Stimulated activated CD8-positive, alpha-beta memory T cell treated with anti-CD3 and anti-CD28 coated beads, Interleukin-2, amount 100 ng/mL, for 1 hour (primary cell): ENCODE measurements at places on chromosomes 13 and 19.
A peak's percentile ranks its signal among the peaks of the same experiment; 100 is the strongest.

- DNase-seq, result no peak
These were observed 6.3 kb downstream of the ZNF71 start for GRCh38 chr19:56601375-56601774.

- DNase-seq, result peak; percentile 97
These were observed at the start of gene LENG1 for GRCh38 chr19:54159352-54160181. Gene LENG1 (minus strand): TSS chr19:54159721. CDS start chr19:54159695, 26 bp downstream.

GRCh38 chr19:5809053-5809452 lies 4.2 kb downstream of the NRTN start:
- no peak for DNase-seq

- no peak for DNase-seq
These were observed 2009.6 kb downstream of the OLFM4 start for GRCh38 chr13:55038230-55038629.

GRCh38 chr13:22789027-22789593 lies 391.7 kb upstream of the SGCG start:
- DNase-seq, result no peak

DNA sequence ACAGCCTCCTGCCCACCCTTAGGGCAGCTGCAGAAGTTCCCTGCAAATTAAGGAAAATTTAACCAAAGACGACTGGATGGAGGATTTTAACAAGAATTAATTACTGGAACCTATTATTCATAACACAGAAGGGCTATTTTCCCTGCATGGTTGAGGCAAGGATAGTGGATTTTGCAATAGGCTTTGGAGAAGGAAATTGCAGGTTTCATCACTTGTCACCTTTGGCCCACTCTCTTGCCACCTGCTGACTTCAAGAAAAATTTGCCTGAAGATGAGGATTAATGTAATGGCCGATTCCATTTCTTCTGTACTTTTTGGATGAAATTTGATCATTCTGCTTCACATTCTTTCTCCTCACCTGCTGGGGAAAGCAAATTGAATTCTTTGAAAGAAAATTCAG lies 261.7 kb downstream of the FGF9 start:
- no peak for DNase-seq

DNA sequence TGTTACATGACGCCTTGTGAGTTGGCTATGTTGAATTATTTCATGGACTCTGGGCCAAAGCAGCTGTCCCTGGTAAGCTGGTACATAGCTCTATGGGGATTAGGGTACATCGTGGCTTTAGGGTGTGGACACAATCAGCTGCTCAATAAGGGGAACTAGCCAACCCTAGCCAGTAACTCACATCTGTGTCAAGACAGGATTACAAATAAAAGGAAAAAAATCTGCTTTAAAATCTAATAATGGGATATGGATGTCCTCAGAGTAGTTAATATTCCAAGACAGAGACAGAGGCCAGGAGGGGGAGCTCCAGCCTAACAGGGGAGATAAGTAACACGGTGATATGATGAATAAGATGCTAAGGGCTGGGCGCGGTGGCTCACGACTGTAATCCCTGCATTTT lies 21.1 kb upstream of the ZNF766 start:
- DNase-seq, result peak; percentile 48

DNA sequence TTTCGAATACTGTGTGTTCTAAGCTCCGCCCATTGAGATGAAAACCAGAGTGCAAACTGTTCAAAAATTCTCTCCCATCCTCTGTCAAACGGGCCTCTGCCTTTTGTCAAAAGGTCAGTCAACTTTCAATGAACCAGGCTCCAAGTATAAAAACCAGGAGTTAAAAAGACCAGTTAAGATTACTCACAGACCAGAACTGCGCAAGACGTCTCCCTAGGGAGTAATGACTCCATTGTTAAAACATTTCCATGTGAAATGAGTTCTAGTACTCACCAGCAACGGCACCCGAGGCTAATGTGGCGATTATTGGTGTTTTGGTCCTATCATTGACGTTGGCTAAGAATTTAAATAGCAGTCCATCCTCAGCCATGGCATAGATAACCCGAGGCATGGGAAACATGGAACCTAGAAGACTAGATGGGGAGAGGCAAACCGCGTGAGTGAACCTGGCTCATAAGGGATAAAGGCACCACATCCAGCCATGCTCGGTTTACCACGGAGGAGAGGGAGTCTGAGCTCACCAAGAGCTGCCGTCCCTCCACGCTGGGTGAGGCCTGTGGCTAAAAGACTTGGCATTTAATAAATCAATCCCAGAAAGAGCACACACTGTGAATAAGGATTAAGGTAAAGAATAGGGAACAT lies 73.3 kb downstream of the SLC7A1 start:
- no peak for DNase-seq

GRCh38 chr13:64305246-64305645 lies 2889.6 kb upstream of the PCDH20 start:
- DNase-seq, result no peak

GRCh38 chr13:53778937-53779336 lies 750.3 kb downstream of the OLFM4 start:
- DNase-seq, result no peak

GRCh38 chr13:113951246-113951999 lies 22.5 kb downstream of the C13orf46 start:
- DNase-seq, result no peak

GRCh38 chr13:102277286-102277685 lies 124.6 kb downstream of the FGF14 start:
- DNase-seq, result no peak

GRCh38 chr13:30204564-30204963 lies 102.8 kb downstream of the KATNAL1 start:
- no peak for DNase-seq

GRCh38 chr19:533364-534058 lies 2.0 kb downstream of the CDC34 start:
- DNase-seq, result no peak

- no peak for DNase-seq
These were observed 1077.7 kb upstream of the SLC10A2 start for GRCh38 chr13:104143760-104144416.

DNA sequence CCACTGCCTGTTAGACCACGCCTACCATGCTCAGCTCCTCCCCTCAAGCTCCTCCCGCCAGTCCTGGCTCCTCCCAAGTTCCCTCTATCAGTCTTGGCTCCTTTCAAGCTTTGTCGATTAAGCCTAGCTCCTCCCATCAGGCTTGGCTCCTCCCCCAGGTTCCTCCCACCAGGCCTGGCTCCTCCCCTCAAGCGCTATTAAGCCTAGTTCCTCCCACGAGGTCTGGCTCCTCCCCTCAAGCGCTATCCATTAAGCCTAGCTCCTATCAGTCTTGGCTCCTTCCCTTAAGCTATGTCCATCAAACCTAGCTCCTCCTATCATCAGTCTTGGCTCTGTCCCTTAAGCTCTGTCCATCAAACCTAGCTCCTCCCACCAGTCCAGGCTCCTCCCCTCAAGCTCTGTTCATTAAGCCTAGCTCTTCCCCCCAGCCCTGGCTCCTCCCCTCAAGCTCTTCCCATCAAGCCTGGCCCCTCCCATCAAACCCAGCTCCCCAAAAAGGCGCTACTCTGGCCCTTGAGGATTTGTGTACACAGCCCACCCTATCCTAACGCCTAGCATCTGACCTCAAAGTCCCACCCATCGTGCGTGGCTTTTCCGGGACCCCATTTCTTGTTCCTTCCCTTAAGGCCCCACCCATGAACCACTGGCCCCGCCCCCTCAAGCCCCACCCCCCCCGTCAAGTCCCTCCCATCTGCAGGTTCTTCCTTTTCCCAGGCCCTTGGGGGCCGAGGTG lies 10.0 kb downstream of the CAMSAP3 start:
- no peak for DNase-seq

GRCh38 chr19:24048261-24048660 lies 38.7 kb upstream of the ZNF254 start:
- DNase-seq, result no peak

DNA sequence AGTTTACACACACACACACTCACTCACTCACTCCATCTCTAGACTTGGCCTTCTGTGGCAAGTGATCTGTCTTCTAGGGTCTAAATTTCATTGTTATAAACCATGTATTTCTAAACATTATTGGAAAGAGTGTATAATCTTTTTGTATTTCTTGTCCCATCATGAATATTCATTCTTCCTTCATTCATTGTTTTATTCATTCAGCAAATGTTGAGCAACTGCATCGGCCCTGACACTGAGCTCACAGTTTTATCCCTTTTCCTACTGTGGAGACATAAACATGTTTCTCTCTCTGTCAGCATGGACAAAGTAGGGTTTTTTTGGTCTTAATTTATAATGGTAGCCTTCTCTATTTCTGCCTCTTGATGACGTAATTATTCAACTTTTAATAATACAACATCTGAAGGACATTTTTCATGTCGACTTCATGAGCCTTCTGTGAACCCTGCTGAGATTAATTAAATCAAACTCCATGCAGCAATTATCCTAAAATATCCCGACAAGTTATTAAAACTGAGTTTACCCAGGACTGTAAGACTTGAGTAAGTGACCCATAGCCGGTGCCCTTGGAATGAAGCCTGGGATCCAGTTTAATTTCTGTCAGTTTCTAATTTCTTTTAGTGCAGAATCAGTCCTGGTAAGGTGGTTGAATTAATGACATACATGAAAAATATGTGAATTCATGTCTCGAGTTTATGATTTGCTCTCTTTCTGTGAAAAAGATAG lies 7.3 kb downstream of the SPATA13 start:
- no peak for DNase-seq

- DNase-seq, result no peak
These were observed 1683.8 kb downstream of the UQCRFS1 start for GRCh38 chr19:27529158-27529557.

GRCh38 chr13:41383386-41383785 lies 72.3 kb downstream of the NAA16 start:
- no peak for DNase-seq

GRCh38 chr13:52712385-52712784 lies 27.2 kb downstream of the CNMD start:
- DNase-seq, result no peak

DNA sequence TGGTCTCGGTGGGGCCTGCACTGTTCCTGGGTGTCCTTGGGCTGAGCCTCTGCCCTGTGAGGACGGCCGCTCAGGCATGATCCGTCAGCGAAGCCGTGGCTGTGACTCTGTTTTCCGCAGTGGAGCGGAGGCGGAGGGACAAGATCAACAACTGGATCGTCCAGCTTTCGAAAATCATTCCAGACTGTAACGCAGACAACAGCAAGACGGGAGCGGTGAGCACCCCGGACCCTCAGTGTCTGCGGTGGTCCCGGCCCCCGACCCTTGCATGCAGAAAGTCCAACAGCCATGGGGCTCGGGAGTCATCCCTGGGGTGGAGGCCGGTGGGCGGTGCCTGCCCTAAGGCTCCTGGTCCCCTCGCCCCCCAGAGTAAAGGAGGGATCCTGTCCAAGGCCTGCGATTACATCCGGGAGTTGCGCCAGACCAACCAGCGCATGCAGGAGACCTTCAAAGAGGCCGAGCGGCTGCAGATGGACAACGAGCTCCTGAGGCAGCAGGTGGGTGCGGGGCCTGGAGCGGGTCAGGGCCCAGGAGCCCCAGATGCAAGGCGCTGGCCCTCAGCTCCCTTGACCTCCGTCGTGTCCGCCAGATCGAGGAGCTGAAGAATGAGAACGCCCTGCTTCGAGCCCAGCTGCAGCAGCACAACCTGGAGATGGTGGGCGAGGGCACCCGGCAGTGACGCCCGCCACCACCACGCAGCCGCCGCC lies 3.6 kb upstream of the HAMP start:
- DNase-seq, result no peak

- DNase-seq, result no peak
These were observed 1.9 kb downstream of the MRPS12 start for GRCh38 chr19:38932425-38933179.

DNA sequence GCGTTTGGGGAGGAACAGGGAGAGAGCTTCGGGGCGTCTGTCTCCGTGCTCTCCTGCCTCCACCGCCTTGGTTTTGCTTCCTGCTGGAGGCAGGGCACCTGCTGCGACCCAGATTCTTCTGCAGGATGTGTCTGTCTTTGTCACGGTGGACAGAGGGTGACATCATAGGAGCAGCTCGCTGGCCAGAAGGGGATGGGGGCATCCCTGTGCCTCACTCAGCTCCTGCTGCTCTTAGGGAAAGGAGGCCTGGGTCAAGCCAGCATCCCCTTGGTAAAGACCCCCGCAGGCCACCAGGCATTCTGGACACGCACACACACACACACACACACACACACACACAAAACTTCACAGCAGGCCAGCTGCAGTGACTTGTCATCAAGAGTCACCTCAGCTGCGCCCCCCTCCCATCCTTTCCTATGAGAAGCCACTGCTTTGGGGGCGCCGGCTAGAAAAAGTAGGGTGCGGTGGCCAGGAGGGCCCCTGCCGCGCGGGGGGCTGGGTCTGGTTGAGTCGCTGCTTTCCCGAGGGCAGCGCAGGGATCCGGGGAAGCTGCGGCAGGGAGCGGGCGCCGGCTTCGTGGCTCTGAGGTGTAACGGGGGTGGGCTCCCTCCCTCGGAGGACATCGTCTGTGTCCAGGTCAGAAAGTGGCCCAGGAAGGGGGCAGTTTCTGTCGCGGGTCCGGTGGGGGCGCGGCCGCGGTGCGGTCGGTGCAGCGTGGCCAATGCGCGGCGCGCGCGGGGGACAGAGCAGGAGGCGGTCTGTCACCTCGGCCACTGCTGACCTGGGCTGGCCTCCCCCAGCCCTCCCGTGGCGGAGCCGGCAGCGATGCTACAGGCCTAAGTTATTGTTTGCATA lies 15.8 kb upstream of the NPAS1 start:
- DNase-seq, result no peak

DNA sequence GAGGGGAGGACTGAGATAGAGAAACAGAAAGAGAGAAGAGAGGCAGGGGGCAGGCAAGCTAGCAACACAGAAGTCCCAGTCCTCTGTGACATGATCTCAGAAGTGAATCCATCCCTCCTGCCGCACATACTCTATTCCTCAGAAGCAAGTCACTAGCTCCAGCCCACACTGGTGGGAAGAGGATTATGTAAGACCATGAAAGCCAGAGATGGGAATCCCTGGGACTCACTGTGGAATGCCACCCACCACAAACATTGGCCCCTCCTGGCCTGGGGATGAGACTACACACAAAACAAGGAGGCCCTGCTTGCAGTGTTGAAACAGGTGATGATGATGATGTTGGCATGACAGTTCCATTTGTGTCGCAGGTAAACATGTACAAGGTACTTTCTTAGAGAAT lies 419.9 kb downstream of the IRS2 start:
- DNase-seq, result no peak

DNA sequence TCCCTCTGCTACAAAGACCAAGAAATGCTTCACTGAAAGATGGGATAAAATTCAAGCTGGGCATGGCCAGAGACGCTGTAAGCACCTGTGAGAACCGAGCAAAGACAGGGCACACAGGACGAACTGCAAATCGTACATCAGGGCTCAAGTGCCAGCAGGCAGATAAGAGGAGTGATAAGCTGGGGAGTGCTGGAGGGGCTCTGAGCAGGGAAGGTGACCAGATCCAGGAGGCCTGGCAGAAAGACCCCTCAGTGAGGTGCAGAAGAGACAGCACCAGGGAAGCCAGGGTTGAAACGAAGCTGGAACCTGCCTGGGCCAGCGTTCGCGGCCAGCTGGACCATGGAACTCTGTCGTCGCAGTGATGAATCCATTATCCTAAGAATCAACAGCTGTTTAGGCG lies 10.2 kb downstream of the RAB20 start:
- no peak for DNase-seq

DNA sequence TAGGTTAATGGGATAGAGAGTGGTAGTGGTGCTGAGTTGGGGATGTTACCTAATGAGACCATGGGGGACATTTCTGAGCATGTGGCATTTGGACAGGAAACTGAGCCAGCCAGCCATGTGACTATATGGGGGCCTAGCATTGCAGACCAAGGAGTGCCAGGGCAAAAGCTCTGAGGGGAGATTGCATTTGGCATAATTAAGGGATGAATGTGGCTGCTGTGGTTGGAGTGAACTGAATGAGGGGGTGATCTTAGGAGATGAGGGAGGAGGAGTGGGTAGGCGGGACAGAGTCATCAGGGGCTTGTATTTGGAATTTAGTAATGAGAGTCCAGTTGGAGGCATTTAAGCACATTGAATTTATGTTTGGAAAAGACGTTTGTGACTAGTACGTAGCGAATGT lies 6.6 kb downstream of the PCCA start:
- DNase-seq, result no peak
